AG08395 (cell line): ENCODE measurements at places on chromosomes 2 and 18.

DNA sequence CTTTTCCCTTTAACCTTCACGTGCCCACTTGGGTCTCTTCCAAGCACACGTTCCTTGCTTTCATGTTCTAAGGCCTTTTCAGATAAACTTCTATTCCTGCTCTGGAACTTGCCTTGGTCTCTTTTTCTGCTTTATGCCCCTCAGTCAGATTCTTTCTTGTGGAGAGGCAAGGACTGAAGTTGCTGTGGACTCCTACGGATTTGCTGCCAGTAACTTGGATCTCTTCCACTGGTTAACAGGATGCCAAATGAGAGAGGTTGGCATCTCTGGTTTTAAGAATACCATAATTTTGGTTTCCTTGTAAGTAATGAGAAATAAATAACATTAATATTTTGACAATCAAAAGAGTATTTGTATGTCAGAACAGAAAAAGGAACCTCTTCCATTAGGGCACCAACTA lies 33.0 kb downstream of the COMMD1 start:
- DNase-seq = no peak

DNA sequence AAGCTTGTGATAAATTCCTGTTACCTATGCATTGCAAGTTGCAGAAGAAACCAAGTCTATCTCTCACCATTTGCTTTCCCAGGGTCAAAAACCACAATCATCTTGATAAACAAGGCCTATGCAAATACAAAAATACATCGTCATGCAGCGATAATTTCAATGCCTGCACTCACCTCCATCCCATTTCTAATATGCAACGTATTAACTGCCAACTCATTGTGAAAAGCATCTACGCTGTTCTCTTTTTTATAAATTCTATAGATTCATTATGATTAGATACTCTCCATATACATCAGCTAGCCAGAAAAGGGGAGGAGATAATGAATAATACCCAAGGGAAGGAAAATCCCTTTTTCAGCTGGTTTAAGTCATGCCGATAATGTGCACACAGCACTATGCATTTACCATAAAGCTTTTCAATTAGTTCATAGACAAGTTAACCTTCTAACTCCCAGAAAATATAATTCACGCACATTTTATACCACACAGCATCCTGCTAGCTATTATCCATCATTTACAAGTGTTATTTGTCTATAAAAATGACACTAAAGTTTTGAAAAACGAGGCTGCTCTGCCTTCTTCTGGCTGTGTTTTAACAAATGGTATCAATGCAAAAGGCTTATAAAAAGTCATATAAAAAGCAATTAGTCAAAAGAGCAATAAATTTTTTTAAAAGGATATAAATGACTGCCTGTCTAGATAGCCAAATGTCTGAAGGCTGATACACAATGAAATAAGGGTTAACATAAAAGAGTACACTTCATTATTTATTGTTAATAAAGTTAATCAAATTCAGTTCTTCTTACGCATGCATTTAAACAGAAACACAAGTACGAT lies 77.6 kb downstream of the AFF3 start:
- no peak for DNase-seq

GRCh38 chr18:44238454-44238853 lies 442.2 kb upstream of the SETBP1 start:
- no peak for DNase-seq

GRCh38 chr2:217429981-217430500 lies 570.2 kb upstream of the TNP1 start:
- no peak for DNase-seq
